Activated naive CD8-positive, alpha-beta T cell treated with anti-CD3 and anti-CD28 coated beads for 36 hours (primary cell): ENCODE measurements at places on chromosomes 7 and 10.

DNA sequence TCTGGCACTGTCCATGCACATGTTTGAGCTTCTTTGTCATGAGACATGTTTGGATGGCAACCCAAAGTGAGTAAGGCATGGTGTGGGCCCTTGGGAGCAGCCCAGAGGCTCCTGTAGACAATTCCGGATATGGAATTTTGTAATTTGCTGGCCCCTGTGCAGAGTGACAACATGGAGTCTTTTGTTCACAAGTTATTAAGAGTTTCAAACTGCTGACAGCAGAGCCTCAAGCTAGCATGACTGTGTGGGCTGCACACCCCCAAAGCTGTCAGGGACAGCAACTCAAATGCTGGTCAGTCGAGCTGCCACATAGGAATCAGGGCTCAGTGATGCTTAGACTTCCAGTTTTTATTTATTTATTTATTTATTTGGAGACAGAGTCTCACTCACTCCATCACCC lies 7.0 kb upstream of the MYL7 start:
- DNase-seq, result no peak

DNA sequence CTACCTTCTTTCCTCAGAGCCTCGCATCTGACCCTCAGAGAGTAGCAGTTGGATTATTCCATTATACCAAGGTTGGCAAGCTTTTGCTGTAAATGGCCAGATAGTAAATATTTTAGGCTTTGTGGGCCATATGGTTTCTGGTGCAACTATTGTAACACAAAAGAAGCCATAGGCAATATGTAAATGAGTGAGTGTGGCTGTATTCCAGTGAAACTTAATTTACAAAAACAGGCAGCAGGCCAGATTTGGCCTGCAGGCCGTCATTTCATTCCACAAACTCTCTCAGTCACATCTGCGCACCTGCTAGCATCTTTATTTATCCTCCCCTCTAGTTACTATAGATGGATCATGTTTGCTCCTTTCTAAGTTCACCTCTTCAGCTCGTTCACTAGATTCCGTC lies 6.7 kb downstream of the ZNF518A start:
- DNase-seq, result no peak

GRCh38 chr10:44761076-44761475 lies 150.1 kb upstream of the TMEM72 start:
- no peak for DNase-seq

GRCh38 chr7:41578700-41579099 lies 124.2 kb downstream of the INHBA start:
- no peak for DNase-seq

DNA sequence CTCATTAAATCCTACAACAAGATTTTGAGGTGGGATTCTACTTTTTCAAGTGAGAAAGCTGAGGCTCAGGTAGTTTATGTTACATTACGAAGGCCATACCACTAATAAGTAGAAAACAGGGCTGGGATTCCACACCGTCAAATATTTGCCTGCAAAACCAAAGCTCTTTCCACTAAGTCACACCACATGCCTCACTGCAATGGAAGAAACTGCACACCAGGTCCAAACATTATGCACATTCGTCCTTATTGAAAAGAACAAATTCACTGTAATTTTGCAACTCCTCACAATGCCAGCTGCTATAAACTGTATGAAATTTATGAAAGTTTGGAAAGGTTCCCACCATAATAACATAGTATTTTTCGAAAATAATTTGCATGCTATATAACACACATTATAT lies 66.5 kb downstream of the DGKB start:
- DNase-seq, result no peak

DNA sequence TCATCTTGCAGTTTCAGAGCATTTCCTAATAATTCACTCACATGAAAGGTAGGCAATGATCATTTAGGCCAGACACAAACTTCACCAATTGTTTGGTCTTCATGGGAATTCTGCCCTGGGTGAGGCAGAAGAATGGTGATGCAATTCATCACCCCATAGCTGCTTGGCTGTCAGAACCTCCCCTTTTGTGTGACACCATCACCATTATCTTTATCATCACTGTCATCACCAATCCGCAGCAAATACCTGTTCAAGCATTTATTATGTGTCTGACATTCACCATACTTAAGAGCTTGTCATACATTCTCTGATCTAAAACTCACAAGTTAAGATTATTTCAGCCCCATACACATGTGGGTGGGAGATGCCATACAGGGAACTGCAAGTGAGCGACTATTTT lies 799.5 kb upstream of the LRRN3 start:
- no peak for DNase-seq
